ENCODE measurements at places on chromosomes 12 and 14. TPM values are rescaled to one million over a fixed set of nuclear protein-coding genes. Genes with fewer than 3 reads are reported as not detected.

Gene GLS2
- total RNA-seq, result not detected

Gene KCNA5
- 3.7 TPM for total RNA-seq

Gene KRT75
- not detected for total RNA-seq

Gene OAS1
- 12.9 TPM for total RNA-seq

Gene TESPA1
- 0.42 TPM for total RNA-seq

Gene INSM2
- total RNA-seq, result not detected

Gene STX2
- 44.8 TPM for total RNA-seq

Measured in tibial nerve (tissue), 4 donors.